Caudate nucleus (tissue), 63 donors: ENCODE measurements at places on chromosomes 11 and 22.
A peak's percentile ranks its signal among the peaks of the same experiment; 100 is the strongest.

DNA sequence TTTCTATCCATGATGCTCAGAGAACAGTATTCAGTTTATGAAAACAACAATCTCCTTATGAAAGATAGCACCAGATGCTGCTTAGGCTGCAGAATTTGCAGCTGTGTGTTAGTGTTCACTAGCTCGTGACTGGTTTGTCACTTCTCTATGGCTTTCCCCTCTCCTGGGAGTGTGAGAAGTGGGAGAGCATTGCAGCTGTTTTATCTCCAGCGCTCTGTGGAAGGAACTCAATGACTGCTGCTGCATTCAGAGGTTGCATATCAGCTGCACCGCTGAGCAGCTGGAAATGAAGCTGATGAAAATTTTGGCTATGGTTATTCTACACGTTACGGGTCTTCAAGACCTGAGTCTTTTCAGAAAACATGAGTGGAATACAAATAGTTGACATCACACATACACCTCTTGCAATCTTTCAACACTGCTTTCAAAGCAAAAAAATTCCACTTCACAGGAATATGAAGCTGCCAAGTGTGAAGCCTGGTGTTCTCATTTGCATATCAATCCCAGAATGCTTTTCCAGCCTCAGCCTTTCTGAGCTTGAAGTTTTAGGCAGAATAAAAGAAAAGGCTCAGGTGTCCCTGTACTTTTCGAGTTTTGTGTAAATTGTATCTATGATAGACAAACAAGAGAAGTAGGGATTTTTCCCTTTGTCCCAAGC, 149.3 kb upstream of the DDI1 start:
- DNase-seq = peak; percentile 23

DNA sequence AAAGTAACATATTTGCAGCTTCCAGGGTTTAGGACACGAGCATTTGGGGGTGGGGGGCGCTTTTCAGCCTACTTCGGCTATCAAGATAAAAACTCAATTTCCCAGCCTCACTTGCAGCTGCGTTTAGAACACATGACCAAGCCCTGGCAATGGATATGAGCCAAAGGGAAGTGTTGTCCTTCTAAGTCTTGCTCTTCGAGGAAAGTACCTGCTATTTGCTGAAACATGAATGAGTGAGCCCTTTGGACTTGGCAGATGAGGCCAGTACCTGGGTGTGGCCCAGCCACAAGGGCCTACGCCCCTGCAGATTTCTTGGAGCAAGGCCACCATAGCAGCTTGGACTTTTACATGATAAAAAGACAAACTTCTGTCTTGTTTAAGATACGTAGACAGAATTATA, 60.2 kb upstream of the SORL1 start:
- no peak for DNase-seq

GRCh38 chr11:61695917-61696316, 15.7 kb downstream of the DAGLA start:
- peak; percentile 47 for DNase-seq

GRCh38 chr22:40769761-40770160, 49.4 kb downstream of the SLC25A17 start:
- no peak for DNase-seq

- no peak for DNase-seq
Measured at GRCh38 chr11:130769782-130770535, 146.3 kb downstream of the SNX19 start.

GRCh38 chr11:64644647-64645275, 53.7 kb downstream of the SLC22A12 start:
- DNase-seq = no peak

- no peak for DNase-seq
Measured at GRCh38 chr11:131514062-131514461, 143.6 kb downstream of the NTM start.

- DNase-seq = no peak
Measured at GRCh38 chr11:108859510-108859909, 194.6 kb downstream of the DDX10 start.

GRCh38 chr11:57903441-57904123, 120.1 kb upstream of the OR9Q1 start:
- no peak for DNase-seq

GRCh38 chr22:36955691-36956090, 42.3 kb downstream of the CSF2RB start:
- DNase-seq = no peak

GRCh38 chr11:61871158-61871597, 20.2 kb downstream of the FADS3 start:
- peak; percentile 73 for DNase-seq

GRCh38 chr22:42515896-42516295, 3.7 kb downstream of the RRP7A start:
- DNase-seq = no peak

DNA sequence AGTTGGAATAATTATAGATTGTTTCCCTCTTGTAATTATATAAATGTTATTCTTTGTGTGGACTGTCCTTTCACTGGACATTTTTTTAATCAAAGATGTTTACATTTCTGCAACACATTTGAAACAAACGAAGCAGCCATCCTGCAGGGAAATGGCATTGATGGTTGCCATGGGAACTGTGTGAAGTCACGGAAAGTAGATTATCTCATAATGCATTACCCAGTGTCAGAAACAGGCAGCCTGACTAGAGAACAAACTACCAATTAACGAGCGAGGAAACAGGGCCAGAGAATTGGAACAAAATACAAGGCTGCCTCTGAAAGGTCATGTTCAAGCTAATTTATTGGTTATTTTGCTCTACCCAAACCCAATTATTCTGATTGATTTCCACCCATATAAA, 96.9 kb upstream of the LARGE1 start:
- DNase-seq = no peak

- no peak for DNase-seq
Measured at GRCh38 chr11:120556797-120557196, 45.2 kb downstream of the GRIK4 start.

GRCh38 chr22:39236321-39237317, 8.2 kb downstream of the PDGFB start:
- DNase-seq = no peak

GRCh38 chr11:64292460-64293254, 1.6 kb downstream of the KCNK4 start:
- no peak for DNase-seq

DNA sequence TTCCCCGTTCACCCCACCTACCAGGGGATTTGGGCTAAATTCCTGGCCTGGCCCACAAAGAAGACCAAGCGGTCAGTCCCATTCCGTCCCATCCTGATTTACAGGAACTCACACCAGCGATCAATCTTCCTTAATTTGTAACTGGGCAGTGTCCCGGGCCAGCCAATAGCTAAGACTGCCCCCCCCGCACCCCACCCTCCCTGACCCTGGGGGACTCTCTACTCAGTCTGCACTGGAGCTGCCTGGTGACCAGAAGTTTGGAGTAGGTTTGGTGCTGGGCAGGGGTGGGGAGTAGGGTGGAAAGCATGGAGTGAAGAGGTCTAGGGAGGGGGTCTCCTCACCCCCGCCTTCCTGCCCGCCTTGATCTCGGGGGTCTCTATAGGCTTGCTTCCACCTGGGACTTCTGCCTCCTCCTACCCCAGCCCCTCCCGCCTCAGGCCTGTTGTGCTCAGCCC, at the start of gene SERPING1:
Gene SERPING1 (plus strand): TSS at position 225 of the 455 bp plus-strand sequence. CDS start 586 bp downstream, outside the sequence.
- DNase-seq = no peak

- no peak for DNase-seq
Measured at GRCh38 chr11:115117956-115118493, 386.2 kb downstream of the CADM1 start.

GRCh38 chr22:45918459-45919370, 58.2 kb downstream of the WNT7B start:
- no peak for DNase-seq

DNA sequence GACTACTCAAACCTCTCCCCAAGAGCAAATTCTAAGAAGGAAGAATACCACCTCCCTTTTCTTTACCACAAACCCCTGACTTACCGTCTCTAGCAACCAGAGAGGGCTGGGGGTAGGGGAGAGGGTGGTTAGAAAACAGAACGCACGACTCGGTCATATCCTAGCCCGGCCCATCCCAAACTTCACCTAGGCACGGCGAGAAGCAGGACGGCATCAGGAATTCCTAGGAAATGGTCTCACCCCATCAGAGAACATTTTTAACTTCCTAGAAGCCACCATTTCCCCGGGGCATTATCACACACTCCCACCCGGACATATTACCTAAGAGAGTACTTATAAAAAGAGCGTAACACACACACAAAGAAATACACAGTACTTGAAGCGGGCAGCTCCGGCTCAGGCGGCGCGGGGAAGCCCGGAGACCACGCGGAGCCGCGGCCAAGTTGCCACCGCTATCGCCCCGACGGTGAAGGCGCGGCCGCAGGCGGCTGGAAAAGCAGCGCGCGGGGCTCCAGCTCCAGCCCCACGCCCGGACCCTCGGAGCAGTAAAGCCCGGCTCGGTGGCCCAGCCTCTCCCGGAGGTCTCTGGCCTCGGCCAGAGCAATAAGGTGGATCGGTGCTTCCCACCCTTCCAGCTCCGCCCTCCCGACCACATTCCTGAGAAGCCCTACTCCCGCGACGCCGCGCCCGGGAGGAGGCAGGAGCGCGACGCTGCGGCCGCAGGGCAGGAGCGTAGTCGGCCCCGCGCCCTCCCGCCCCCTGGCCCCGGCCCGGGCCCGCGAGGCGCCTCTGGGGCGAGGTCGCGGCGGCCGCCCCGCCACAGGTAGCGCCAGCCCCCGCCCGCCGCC, 878 bp downstream of the RRAS2 start:
- DNase-seq = no peak

DNA sequence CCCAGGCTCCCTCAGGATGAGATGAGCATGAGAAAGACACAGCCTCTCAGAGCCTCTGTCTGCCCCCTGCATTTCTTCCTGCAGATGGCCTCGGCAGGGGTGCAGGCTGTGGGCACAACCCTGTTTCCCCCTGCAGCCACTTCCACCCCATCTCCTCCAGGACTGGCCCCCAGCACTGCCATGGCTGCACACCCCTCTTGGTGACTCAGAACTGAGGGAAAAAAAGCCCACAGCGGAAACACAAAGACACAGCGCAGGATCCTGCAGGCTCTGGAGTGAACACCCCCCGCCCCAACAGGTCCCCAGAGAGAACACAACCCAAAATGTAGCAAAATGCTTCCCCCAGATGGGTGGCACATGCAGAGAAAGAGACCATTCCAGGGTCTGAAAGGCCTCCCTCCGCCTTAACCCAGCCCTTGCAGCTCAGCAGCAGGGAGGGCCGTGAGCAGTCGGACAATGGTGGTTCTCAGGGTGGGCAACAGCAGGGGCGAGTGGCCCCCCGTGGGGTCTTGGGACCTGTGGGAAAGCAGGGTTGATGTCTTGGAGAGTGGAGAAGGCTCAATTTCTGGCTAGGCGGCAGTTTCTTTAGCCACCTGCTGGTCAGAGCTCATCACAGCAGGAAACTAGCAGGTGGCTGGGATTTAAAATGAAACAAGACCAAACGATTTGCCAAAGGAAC, 8.0 kb downstream of the TUBGCP6 start:
- no peak for DNase-seq

GRCh38 chr22:38205261-38206128, 3.7 kb downstream of the MAFF start:
- DNase-seq = no peak

DNA sequence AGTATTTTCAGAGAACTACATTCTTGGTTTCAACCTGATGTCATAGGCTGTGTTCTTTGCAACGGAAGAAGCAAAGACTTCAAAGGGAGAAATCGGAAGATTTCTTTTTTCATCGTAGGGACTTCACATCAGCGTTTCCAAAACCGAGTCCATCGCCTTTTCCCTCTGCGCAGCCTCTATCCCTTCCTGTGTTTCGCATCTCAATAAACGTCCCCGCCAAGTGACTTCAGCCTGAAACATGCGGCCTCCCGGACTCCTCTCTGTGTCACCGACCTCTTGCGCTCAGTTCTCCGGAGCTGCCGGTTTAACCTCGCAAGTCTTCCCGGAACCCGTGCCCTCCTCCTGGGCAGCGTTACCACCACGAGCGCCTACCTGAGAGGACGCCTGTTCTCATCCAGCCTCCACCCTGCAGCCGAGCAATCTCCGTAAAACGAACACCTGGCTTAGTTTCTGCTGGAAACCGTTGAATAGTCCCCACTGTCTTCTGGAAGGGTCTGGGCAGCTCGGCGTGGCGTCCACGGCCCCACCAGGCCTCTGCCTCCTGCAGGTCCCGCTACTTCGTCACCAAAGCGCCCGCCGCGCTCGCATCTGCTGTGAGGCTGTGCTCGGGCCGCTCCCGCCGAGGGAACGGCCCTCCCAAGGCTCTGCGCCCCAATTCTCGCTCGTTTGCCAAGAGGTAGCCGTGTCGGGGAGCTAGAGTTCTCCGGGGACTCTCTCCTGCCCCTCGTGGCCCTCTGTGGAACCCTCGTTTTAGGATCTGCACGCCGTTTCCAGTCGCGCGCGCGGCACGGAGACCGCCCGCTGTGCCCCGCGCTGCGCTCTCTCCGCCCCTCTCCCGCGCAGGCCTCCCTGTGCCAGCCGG, at the start of gene GLB1L3:
Gene GLB1L3 (plus strand): TSS at position 846 of the 862 bp plus-strand sequence. CDS start 362 bp downstream, outside the sequence.
- DNase-seq = peak; percentile 75

DNA sequence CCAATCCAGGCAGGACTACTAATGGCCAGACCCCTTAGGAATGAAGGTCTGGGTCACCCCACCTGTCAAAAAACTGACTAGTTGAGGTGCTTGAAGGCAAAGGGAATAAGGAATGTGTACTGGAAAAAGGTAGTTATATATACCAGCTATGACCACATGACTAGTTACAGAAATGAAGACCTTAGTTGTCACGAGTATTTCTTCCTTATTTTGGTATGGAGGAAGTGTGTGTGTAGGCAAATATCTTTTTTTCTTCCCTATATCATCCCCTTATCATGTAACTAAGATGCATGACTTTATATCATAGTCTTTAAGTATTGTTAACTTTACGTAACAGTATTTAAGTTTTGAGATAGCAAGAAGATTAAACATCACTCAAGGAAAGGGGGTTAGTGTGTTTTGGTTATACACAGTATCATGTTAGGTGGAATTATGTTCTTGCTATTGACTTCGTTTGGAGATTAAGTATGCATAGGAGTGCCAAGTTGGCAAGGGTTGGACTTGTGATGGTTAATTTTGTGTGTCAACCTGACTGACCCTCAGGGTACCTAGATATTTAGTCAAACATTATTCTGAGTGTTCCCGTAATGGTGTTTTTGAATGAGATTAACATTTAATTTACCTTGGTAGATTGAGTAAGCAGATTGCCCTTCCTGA, 38.2 kb upstream of the NARS2 start:
- DNase-seq = no peak

- DNase-seq = peak; percentile 82
Measured at GRCh38 chr22:38733724-38734381, 21.9 kb downstream of the SUN2 start.

DNA sequence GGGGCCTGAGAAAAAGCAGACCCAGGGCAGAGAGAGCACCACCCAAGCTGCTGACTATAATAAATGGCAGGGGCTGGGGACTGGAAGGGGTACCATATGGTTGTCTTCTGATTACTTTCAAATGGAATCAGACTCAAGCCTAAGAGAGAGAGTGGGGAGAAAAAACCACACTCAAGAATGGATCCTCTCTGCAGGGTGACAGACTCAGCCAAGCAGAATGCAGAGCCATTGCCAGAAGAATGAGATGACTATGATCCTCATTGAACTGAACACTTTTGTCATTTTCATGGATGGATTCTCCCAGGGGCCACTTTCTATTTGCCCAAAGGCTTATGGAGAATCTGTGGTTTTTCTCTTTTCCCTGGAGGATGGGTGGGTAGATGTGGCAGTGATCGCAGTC, 8.7 kb downstream of the UBASH3B start:
- no peak for DNase-seq

- DNase-seq = no peak
Measured at GRCh38 chr11:126647735-126648134, 292.2 kb downstream of the ST3GAL4 start.
